ENCODE measurements at places on chromosomes 1 and 21.

GRCh38 chr21:34926803-34927467, 122.2 kb downstream of the RUNX1 start:
- peaks cover 72% of the 10 kb centered on the region for H3K4me1 ChIP-seq
- H3K27me3 ChIP-seq, result no peaks in the 10 kb centered on the region
- no peak overlapping the region for H3K4me3 ChIP-seq
- DNase-seq, result no peak
- H3K27ac ChIP-seq, result no peak overlapping the region

GRCh38 chr1:150622303-150622975, 7.0 kb downstream of the ENSA start:
- no peaks in the 10 kb centered on the region for H3K27me3 ChIP-seq
- peak overlapping the region; percentile 84 for H3K27ac ChIP-seq
- DNase-seq, result no peak
- H3K36me3 ChIP-seq, result peaks cover 67% of the 10 kb centered on the region
- H3K4me3 ChIP-seq, result no peak overlapping the region
- H3K4me1 ChIP-seq, result peaks cover 78% of the 10 kb centered on the region

DNA sequence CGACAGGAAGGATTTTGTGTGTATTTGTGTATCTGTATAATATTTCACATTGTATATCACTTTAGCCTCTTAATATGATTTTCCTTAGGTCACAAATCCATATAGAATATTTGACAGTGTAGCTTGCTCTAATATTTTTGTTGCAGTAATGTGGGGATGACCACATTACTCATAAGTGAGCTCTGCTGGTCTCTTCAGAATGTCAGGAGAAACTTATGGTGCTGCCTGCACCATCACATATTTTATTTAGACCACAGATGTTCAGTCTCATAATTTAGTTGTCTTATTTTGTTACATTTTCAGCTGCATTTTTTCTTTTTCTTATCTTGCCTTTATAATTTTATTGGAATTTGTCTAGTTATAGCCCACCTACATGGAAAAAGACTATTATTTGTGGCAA, 205.3 kb downstream of the PBX1 start:
- no peaks in the 10 kb centered on the region for H3K4me1 ChIP-seq
- no peak for DNase-seq
- H3K4me3 ChIP-seq, result no peak overlapping the region
- H3K27ac ChIP-seq, result no peak overlapping the region
- no peaks in the 10 kb centered on the region for H3K27me3 ChIP-seq
- no peaks in the 10 kb centered on the region for H3K36me3 ChIP-seq

- no peaks in the 10 kb centered on the region for H3K4me1 ChIP-seq
- H3K27me3 ChIP-seq, result peaks cover 2% of the 10 kb centered on the region
- no peak overlapping the region for H3K27ac ChIP-seq
- no peak for DNase-seq
These were observed 37.2 kb upstream of the CITED4 start for GRCh38 chr1:40899230-40899870.

- H3K4me3 ChIP-seq, result no peak overlapping the region
- H3K27ac ChIP-seq, result no peak overlapping the region
- no peaks in the 10 kb centered on the region for H3K4me1 ChIP-seq
- no peaks in the 10 kb centered on the region for H3K36me3 ChIP-seq
These were observed 124.0 kb downstream of the EDEM3 start for GRCh38 chr1:184630679-184631060.

GRCh38 chr1:152697701-152698600, at the start of gene LCE2A:
LCE2A (plus strand) TSS chr1:152698345; CDS start chr1:152698902, 557 bp downstream.
- H3K36me3 ChIP-seq, result no peaks in the 10 kb centered on the region
- no peak for DNase-seq
- no peaks in the 10 kb centered on the region for H3K4me1 ChIP-seq

DNA sequence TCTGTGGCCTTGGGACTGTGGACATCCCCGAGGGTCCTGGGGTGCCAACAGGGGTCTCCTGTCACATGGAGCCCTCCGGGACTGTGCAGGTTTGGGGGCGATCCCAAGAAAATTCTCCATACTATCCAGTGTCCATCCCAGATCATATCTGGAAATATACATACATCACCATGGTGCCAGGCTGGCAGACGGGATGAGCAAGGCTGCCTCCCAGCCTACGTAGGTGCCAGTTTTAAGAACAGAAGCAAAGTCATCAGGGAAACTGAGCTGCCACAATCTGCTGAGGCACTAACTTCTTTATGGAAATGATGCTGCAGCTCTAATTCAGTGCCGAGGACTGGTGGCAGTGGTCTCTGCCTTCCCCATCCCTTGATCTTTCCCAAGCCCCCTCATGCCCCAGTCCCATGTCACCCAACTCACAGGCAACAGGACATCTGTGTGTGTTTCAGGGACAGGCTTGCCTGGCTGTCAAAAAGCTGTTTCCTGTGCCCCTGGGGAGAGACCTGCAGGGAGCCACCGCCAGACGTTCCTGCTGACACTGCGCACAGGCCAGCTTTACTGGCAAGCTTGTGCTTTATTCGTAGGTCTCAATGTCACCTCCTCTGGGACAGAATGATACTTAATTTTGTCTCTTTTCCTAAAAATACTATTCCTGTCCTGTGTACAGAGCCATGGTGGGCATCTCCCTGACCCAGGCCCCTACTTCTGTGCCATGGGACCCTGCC, 15.5 kb downstream of the TEX35 start:
- H3K27ac ChIP-seq, result no peak overlapping the region
- DNase-seq, result no peak
- no peak overlapping the region for H3K4me3 ChIP-seq
- no peaks in the 10 kb centered on the region for H3K36me3 ChIP-seq

DNA sequence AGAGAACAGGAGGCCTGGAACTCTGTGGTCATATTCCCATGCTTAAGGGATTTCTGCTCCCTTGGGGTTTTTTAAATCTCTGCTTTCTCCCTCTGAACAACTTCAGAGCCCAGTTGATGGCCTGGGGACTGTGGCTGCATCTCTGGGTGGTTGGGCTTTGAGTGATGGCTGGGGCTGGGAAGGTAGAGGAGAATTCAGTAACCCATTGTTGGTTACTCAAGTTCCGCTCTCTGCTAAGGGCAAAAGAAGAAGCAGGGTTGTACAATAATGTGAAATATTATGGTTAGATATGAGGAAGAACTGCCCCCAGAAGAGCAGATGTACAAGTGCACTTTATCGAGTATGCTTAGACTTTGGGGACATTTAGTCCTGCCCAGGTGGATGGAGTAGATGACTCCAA, 72.1 kb upstream of the CNTN2 start:
- peaks cover 2% of the 10 kb centered on the region for H3K27me3 ChIP-seq
- no peak overlapping the region for H3K4me3 ChIP-seq
- no peaks in the 10 kb centered on the region for H3K4me1 ChIP-seq
- no peak for DNase-seq
- no peaks in the 10 kb centered on the region for H3K36me3 ChIP-seq

- no peaks in the 10 kb centered on the region for H3K27me3 ChIP-seq
- DNase-seq, result no peak
- H3K4me1 ChIP-seq, result no peaks in the 10 kb centered on the region
- H3K27ac ChIP-seq, result no peak overlapping the region
- no peaks in the 10 kb centered on the region for H3K36me3 ChIP-seq
These were observed 11.9 kb downstream of the KRTAP10-1 start for GRCh38 chr21:44527983-44528633.

- no peaks in the 10 kb centered on the region for H3K36me3 ChIP-seq
- no peak for DNase-seq
- no peak overlapping the region for H3K27ac ChIP-seq
- no peak overlapping the region for H3K4me3 ChIP-seq
- peaks cover 7% of the 10 kb centered on the region for H3K27me3 ChIP-seq
- no peaks in the 10 kb centered on the region for H3K4me1 ChIP-seq
These were observed 273.8 kb downstream of the PTBP2 start for GRCh38 chr1:96995351-96995750.

DNA sequence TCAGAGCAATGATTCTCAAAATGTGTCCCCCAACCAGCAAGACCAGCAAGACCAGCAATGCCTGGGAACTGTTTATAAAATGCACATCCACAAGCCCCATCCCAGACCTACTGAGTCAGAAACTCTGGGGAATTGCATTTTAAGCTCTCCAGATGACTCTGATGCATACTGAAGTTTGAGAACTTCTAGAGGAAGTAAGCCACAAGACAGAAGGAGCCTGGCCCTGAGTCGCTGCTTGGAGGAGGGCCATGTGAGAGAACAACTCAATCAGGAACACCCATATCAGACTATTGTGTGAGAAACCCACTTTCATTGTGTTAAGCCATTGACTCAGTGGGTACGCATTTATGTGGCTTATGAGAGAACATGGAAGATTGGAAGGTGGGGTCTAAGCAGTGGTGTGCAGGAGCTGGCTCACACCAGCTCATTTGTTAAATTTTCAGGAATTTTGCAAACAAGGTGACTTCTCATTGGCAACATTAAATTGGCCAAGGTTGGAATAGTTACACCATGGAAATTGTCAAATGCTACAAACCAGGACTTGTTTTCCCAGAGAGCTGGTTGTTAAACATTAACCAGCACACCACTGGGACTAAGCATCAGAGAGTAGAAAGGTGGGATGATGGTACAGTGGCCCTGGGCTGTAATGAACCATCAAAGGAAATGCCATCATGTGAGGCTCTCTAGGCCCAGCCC, 38.9 kb downstream of the ATP1A1 start:
- H3K36me3 ChIP-seq, result peaks cover 7% of the 10 kb centered on the region
- no peak overlapping the region for H3K4me3 ChIP-seq
- H3K27me3 ChIP-seq, result no peaks in the 10 kb centered on the region
- H3K4me1 ChIP-seq, result peaks cover 18% of the 10 kb centered on the region

GRCh38 chr1:84969489-84970250, 27.2 kb downstream of the MCOLN2 start:
- no peak overlapping the region for H3K4me3 ChIP-seq
- H3K27ac ChIP-seq, result peak overlapping the region; percentile 82

GRCh38 chr1:203765029-203765837, at the start of gene LAX1:
LAX1 (plus strand) TSS chr1:203765183; CDS start chr1:203765566, 383 bp downstream.
- peak within 1 kb of the TSS; percentile 94 for H3K4me3 ChIP-seq
- DNase-seq, result peak; percentile 90
- H3K4me1 ChIP-seq, result peaks cover 40% of the 10 kb centered on the region
- H3K27ac ChIP-seq, result peak within 1 kb of the TSS; percentile 100

DNA sequence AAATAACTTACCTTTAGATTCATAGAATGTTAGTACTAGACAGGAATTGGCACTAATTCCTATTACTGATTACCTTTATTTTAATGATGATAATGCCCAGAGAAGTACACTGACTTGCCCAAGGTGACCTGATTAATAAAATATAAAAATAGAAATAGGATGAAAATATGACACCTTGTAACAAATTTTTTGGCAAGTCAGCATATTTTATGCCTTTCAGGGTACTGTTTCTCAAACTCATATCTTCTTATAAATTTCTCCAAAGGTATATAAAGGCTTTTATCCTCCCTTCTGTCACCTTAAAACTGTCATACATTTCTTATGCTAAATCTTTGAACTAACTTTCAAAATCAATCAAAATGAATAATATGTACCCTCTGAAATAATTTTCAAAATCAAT, 171.4 kb downstream of the LRRC40 start:
- no peak overlapping the region for H3K27ac ChIP-seq
- DNase-seq, result no peak
- H3K36me3 ChIP-seq, result no peaks in the 10 kb centered on the region

GRCh38 chr1:193113258-193113991, 8.2 kb upstream of the GLRX2 start:
- no peaks in the 10 kb centered on the region for H3K27me3 ChIP-seq
- H3K36me3 ChIP-seq, result no peaks in the 10 kb centered on the region
- H3K27ac ChIP-seq, result no peak overlapping the region
- no peak overlapping the region for H3K4me3 ChIP-seq

GRCh38 chr1:62144238-62144831, 50.3 kb upstream of the L1TD1 start:
- H3K36me3 ChIP-seq, result peaks cover 5% of the 10 kb centered on the region
- no peak overlapping the region for H3K4me3 ChIP-seq
- DNase-seq, result peak; percentile 43
- no peaks in the 10 kb centered on the region for H3K27me3 ChIP-seq
- H3K27ac ChIP-seq, result no peak overlapping the region

GRCh38 chr21:16309250-16309971, 579.6 kb downstream of the USP25 start:
- H3K4me1 ChIP-seq, result peaks cover 7% of the 10 kb centered on the region
- H3K4me3 ChIP-seq, result no peak overlapping the region
- no peak for DNase-seq

DNA sequence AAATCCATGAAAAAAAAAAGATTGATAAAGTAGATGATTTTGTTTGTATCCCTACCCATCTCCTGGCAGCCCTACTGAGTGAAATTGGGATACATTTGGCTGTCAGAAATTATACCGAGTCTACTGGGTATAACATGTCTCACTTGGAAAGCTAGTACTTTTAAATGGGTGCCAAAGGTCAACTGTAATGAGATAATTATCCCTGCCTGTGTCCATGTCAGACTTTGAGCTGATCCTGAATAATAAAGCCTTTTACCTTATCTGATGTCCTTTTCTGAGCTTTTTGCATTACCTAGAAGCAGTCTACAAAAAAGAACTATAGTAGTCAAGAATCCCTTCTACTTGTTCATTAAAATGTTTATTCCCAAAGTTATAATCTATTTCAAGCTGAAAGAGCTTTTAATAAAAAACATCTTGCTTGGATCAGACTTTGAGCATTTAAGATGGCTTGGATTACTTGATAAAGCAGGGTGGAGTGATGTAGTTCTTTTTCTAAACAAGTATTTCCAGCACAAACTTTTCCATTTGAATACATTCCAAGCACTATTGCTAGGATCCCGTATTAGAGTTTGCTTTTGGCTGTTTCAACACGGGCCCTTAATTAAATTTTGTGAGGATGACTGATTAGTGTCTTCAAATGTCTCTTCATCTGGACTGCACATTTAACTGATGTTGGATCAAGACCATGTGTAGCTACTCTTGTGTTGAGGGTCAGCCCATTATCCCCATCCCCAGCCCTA, 69.2 kb downstream of the DTL start:
- DNase-seq, result no peak
- H3K27me3 ChIP-seq, result no peaks in the 10 kb centered on the region
- H3K36me3 ChIP-seq, result peaks cover 72% of the 10 kb centered on the region
- no peak overlapping the region for H3K27ac ChIP-seq

DNA sequence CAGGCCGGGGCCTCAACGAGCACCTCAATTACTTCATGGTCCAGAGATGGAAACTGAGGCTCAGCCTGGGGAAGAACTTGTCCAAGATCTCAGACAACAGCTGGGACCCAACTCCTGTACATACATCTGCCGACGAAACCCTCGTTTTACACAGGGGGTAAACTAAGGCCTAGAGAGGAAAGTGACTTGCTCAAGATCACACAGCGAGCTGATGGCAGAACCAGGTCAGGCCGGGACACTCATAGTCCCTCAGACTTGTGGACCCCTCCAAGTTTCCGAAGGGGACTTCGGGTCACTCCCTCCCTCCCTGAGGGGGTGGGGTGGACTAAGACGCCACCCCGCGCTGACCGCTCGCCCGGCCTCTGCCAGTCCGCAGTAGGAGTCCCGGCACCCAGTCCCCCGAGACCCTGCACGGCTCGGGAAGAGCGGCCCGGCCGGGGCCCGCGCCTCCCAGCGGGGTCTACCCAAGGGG, 430 bp downstream of the WASF2 start:
- no peaks in the 10 kb centered on the region for H3K27me3 ChIP-seq
- peak overlapping the region; percentile 96 for H3K4me3 ChIP-seq
- H3K27ac ChIP-seq, result peak overlapping the region; percentile 91
- no peak for DNase-seq

GRCh38 chr21:38129711-38130110, 127.1 kb upstream of the KCNJ15 start:
- no peak for DNase-seq
- peaks cover 14% of the 10 kb centered on the region for H3K27me3 ChIP-seq
- no peak overlapping the region for H3K4me3 ChIP-seq
- no peak overlapping the region for H3K27ac ChIP-seq
- H3K4me1 ChIP-seq, result no peaks in the 10 kb centered on the region

GRCh38 chr1:35288761-35289160, 20.3 kb downstream of the ZMYM4 start:
- peaks cover 27% of the 10 kb centered on the region for H3K4me1 ChIP-seq
- no peaks in the 10 kb centered on the region for H3K27me3 ChIP-seq
- peaks cover 9% of the 10 kb centered on the region for H3K36me3 ChIP-seq
- no peak overlapping the region for H3K27ac ChIP-seq

Measured in activated CD4-positive, alpha-beta memory T cell treated with anti-CD3 and anti-CD28 coated beads for 36 hours (primary cell).